Endothelial cell (in vitro differentiated cells): ENCODE measurements at places on chromosomes 7 and 10.

GRCh38 chr10:127968659-127969058, 61.8 kb downstream of the PTPRE start:
- H3K27ac ChIP-seq: peak overlapping the region; percentile 91
- peak overlapping the region; percentile 10 for H3K4me3 ChIP-seq
- DNase-seq: no peak
- no peaks in the 10 kb centered on the region for H3K27me3 ChIP-seq
- H3K36me3 ChIP-seq: peaks cover 28% of the 10 kb centered on the region

DNA sequence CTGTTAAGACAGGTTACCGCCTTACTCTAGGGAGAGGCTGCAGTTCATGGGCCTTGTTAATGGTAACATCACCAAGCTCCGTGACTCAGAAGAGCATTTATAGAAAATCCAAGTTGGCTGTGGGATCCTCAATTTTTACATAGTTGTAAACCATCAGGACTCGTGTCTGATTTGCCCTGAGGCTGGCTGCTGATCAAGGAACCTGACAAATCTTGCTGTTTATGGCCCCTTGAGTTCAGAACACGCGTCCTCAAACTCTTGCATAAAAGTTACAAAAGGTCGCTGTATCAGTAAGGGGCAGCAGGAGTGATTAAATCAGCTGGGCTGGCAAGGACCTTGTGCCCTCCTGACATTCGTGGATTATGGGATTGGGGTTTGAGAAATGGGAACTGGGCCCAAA, 4.6 kb downstream of the SLC13A4 start:
- no peaks in the 10 kb centered on the region for H3K27me3 ChIP-seq
- DNase-seq: no peak
- no peaks in the 10 kb centered on the region for H3K36me3 ChIP-seq
- no peak overlapping the region for H3K27ac ChIP-seq

DNA sequence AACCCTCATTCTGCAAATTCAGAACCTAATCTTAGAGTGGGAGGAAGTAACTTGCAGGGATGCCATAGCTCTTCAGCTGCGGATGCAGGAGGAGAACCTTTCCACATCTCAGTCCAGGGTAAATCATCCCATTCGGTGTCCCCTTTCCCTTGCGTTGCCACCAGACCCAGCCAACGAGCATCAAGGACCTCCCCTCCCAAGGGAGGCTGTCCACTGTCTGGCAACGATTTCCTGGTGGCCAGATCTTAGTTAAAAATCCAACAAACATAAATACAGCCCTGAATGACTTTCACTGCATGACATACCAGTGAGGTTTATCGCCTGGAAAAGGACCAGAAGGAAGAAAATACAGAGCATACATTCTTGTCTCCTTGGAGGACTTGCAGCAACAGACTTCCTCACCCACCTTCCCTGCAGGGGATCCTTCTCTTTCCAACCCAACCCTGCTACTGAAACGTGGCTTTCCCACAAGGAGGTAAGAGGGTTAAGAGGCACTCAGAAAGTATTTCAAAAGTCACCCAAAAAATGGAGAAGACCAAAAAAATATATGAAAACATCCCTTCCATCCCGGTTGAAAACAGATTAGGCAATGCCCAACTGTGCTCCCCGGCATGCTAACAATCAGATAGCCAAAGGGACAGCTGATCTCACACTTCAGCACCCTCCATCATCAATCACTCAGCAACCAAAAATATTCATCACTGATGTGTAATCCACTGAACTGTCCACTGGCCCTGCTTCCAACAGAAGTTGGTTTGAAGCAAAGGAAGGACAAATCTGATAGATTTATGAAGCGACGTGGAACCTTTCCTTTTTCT, 206.6 kb downstream of the TNS3 start:
- H3K27me3 ChIP-seq: peaks cover 2% of the 10 kb centered on the region
- no peak overlapping the region for H3K4me3 ChIP-seq
- H3K27ac ChIP-seq: no peak overlapping the region
- DNase-seq: no peak

DNA sequence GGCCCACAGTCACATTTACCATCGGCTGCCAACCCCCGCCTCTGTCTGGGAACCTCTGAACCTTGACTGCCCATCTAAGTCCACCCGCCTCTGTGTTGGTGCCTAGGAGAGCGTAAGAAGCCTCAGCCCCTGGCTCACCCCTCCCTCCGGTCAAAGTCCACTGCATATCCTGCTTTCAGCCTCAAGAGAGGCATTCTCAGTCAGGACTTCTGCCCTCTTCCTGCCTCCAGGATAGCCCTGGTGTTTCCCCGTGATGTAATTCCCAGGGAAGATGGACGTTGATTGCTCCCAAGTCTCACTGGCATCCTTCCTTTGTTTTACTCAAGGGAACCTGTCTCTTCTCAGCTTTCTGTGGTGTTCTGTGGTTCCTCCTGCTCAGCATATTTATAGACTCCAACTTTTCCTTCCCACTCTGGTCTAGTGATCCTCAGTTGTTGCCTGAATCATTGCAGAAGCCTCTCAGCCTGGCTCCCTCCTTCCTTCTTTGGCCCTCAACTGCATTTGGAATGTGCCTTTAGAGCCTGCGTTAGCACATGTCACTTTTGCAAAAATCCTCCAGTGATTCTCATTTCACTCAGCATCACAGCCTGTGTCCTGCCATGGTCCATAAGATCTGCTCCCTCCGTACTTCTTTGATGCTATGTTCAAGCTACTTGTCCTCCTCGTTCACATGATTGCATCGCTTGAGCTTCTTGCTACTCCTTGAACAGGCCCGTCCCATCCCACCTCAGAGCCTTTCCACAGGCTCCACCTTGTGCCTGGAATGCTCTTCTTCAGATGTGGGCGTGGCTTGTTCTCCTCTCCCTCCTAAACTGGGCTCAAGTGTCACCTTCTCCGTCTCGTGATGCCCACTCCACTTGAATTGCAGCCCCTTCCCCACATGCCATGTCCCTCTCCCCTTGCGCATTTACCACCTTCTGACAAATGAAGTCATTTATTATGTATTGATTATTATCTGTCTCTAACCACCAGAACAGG, 124.2 kb downstream of the PLPP4 start:
- peaks cover 16% of the 10 kb centered on the region for H3K4me1 ChIP-seq
- H3K27me3 ChIP-seq: no peaks in the 10 kb centered on the region
- no peak overlapping the region for H3K27ac ChIP-seq
- no peak overlapping the region for H3K4me3 ChIP-seq
- H3K36me3 ChIP-seq: no peaks in the 10 kb centered on the region
- no peak for DNase-seq

DNA sequence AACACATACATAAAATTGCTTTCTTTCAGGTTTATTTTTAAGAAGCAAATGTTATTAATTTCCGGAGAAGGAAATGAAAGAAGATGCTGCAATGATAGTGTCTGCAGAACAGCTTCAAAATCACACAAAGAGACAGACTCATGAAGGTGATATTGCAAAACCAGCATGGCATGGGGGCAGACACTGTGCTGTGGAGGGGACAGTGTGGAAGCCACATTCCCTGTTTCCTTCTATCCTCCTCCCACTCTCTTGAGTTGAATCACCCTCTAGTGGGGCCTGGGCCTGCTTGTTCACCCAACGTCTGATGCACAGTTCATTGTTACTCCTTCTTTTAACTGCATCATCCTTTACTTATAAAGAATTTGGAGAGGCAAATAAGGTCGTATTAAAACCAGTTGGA, 104.0 kb upstream of the INSIG1 start:
- H3K4me1 ChIP-seq: no peaks in the 10 kb centered on the region
- peaks cover 6% of the 10 kb centered on the region for H3K36me3 ChIP-seq
- no peak for DNase-seq
- no peak overlapping the region for H3K4me3 ChIP-seq
- peaks cover 5% of the 10 kb centered on the region for H3K27me3 ChIP-seq

GRCh38 chr10:73872190-73872710, 2.1 kb downstream of the CAMK2G start:
- no peak overlapping the region for H3K27ac ChIP-seq
- H3K27me3 ChIP-seq: peaks cover 19% of the 10 kb centered on the region
- no peak for DNase-seq
- H3K4me1 ChIP-seq: peaks cover 24% of the 10 kb centered on the region
- peak overlapping the region; percentile 81 for H3K4me3 ChIP-seq
- H3K36me3 ChIP-seq: peaks cover 24% of the 10 kb centered on the region

DNA sequence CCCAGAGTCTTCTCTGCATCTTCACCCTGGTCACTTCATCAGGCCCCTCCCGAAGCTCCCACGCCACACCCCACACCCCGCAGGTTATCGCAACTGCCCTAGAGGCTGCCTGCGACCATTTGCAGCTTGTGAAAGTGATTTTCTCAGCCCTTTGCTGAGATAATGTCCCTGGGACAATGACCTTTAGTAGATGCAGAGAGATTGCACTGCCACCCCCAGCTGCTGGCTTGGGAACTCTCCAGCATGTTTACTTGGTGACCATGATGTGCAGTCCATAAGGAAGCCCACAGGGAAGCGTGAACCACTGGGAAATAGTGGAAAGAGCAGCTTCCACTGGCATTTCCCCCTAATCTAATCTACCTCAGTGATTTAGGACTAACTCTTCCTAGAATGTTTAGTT, 97.3 kb downstream of the WNT2 start:
- no peak overlapping the region for H3K4me3 ChIP-seq
- no peaks in the 10 kb centered on the region for H3K27me3 ChIP-seq
- peaks cover 36% of the 10 kb centered on the region for H3K36me3 ChIP-seq
- no peak overlapping the region for H3K27ac ChIP-seq

GRCh38 chr7:65463184-65463583, 89.5 kb downstream of the ZNF92 start:
- H3K27me3 ChIP-seq: peaks cover 3% of the 10 kb centered on the region
- no peak overlapping the region for H3K27ac ChIP-seq
- H3K4me1 ChIP-seq: peaks cover 5% of the 10 kb centered on the region
- no peak for DNase-seq
- H3K4me3 ChIP-seq: no peak overlapping the region

DNA sequence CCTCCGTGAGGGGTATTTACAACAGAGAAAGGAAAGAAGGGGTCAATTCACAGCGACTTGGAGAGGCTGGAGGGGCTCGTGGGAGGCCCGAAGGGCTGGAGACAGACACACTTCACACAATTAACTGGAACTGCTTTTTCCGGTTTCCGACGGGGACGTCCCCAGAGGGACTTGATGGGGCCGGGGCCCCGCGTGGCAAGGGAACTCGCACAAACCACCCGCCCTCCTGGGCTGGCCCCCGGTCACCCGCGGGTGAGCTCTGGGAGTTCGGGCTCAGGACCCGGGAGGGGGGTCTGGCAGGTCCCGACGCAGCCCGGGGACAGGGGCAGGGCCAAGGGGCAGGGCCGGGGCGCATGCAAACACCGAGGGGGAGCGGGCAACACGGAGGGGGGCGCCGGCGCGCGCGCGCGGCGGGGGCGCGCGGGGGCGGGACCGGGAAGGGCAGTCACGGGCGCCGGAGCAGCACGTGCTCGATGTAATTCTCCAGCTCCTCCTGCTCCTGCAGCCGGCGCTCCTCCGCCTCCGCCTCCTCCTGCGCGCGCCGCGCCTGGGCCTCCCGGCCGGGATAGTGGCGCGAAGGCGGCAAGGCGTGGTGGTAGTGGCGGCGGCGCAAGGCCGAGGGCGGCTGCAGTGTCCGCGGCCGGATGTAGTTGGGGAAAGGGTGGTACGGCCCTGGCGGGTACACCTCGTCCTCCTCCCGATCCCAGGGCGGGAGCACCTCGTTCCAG, 2.7 kb downstream of the VGF start:
- DNase-seq: peak; percentile 42
- no peak overlapping the region for H3K4me3 ChIP-seq
- peak overlapping the region; percentile 67 for H3K27ac ChIP-seq
- peaks cover 26% of the 10 kb centered on the region for H3K27me3 ChIP-seq

DNA sequence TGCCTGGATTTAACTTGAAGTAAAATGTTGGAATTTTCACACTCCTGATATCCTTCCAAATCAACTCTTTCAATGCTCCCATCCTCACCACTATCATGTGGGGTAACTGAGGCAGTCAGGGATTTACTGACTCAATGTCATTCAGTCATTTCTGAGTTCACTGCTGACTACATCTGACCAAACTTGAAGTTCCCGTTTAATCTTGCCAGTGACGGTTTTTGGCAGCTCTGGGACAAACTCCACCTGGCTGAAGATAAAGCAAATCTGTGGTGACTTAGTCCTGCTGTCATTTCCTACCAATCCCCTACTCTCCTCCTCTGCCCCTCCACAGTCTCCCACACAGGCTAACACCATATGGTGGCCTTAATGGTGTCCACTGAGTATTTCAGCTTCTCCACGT, 22.7 kb upstream of the ACSM6 start:
- no peak overlapping the region for H3K27ac ChIP-seq
- no peak overlapping the region for H3K4me3 ChIP-seq
- H3K27me3 ChIP-seq: no peaks in the 10 kb centered on the region
- DNase-seq: no peak
- no peaks in the 10 kb centered on the region for H3K36me3 ChIP-seq

- peaks cover 27% of the 10 kb centered on the region for H3K27me3 ChIP-seq
- H3K36me3 ChIP-seq: peaks cover 22% of the 10 kb centered on the region
- peaks cover 57% of the 10 kb centered on the region for H3K4me1 ChIP-seq
- no peak overlapping the region for H3K27ac ChIP-seq
- H3K4me3 ChIP-seq: no peak overlapping the region
Observed at GRCh38 chr10:79264942-79265341, 82.3 kb upstream of the PPIF start.

DNA sequence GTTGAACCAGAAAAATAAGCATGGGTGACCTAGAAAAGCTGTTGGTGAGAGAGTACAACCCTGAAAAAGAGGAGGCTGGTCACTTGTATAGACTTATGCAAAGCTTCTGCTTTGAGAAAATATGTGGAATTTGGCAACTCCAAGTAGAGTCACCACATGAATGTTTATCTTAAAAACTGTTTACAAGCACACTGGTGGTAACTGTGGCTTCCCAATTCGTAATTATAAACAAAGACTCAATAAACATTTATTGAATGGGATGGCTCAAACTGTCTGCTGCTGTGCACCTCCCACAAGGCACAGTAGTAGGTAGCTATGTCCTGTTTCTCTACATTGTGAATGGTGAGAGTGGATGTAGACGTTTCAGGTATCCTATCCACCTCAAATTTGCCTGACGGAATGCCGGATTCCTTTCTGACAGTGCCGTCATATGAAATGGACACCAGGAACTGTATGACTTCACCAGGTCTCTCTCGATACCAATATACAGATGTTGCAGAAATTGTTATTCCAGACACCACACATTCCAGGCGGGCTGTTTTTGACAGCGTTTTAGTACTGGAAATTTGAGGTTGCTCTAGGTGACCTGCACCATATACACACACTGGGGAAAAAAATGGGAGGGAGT, 43.4 kb upstream of the TARP start:
- H3K27me3 ChIP-seq: no peaks in the 10 kb centered on the region
- no peak overlapping the region for H3K4me3 ChIP-seq
- no peaks in the 10 kb centered on the region for H3K36me3 ChIP-seq
- DNase-seq: no peak
- H3K27ac ChIP-seq: no peak overlapping the region
- peaks cover 18% of the 10 kb centered on the region for H3K4me1 ChIP-seq
